ENCODE measurements at places on chromosomes 13 and 19. TPM values are rescaled to one million over a fixed set of nuclear protein-coding genes. Genes with fewer than 3 reads are reported as not detected.

- no peak for DNase-seq
Observed at GRCh38 chr13:82298106-82298505, 1584.2 kb downstream of the SLITRK1 start.

GRCh38 chr19:49333418-49333805 is 1.8 kb upstream of the CD37 start:
- DNase-seq = peak; percentile 27

PAK4 gene
- 16.9 TPM for total RNA-seq

DNA sequence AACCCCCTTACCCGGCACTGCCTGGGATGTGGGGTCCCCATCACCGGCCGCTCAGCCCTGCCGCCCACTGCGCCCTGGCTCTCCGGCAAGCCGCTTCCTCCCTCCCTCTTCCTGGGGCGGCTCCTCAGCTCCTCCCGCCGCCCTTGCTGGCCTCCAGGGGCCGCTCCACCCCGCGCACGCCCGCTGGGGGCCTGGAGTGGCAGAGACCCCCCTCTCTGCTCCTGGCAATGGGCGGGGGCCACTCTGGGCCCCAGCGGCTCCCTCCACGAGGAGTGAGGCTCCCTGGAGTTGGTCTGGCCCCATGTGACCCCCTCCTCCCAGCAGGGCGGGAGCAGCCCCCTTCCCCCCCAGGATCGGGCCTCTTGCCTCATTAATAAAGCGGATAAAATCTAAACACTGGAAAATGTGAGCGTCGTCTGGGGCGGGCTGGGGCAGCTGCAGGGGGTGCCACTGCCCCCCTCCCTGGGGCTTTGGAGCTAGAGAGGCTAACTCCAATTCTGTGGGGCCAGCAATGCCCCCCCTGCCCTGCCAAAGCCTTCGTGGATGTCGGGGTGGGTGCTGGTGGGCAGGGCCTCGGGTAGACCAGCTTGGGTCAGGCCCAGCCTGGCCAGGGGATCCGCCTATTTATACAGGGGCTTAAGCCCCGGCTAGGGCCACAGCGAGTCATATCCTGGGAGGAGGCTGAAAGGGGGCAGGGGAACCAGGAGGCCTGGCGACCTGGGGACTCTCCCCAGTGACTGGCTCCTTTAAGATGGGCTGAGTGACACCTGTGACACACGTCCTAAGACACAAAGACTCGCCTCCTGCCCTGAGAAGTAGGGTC is at the start of gene PTGER1:
Gene PTGER1 (minus strand): TSS at position 104 of the 823 bp plus-strand sequence. CDS start 1,034 bp downstream, outside the sequence.
- peak; percentile 78 for DNase-seq

GRCh38 chr13:50129081-50129705 is 113.9 kb downstream of the KCNRG start:
- peak; percentile 33 for DNase-seq

DNA sequence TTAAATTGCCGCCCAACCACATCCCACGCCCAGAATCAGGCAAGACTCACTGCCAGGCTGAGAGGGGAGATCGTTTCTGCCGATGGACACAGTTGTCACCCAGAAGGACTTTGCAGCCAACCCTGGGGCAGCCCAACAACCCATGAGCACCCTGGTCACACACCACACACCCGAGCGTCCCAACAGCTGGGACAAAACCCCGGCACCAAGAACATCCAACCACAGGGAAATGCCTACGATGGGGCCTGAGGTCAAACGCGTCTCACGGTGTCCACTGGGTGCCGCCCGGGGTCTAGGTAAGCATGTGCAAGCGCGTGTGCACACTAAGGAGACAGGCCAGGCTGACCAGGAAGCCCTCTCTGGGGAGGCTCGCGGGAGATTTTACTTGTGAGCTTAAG is 13.0 kb downstream of the LMNB2 start:
- no peak for DNase-seq

ERFL gene
- total RNA-seq = 0.99 TPM

GRCh38 chr13:30268673-30269072 is 38.7 kb downstream of the KATNAL1 start:
- DNase-seq = no peak

DNA sequence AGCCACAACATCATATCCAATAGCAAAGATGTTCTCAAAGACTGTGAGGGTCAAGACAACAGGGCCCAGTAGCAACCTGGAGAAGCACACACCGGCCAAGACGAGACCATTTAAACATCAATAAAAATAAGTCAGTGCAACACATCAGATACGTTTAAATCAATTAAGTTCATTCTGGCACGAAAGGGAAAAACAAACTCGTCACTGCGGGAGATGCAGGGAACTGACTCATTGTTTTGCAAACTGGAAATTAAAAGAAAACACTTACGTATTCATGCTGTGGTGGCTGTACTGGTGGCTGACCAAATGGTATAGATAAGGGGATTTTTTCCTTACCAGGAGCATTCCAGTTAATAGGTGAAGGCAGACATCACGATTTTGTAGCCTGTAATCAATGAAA is 26.3 kb upstream of the SLC15A1 start:
- DNase-seq = no peak

DNA sequence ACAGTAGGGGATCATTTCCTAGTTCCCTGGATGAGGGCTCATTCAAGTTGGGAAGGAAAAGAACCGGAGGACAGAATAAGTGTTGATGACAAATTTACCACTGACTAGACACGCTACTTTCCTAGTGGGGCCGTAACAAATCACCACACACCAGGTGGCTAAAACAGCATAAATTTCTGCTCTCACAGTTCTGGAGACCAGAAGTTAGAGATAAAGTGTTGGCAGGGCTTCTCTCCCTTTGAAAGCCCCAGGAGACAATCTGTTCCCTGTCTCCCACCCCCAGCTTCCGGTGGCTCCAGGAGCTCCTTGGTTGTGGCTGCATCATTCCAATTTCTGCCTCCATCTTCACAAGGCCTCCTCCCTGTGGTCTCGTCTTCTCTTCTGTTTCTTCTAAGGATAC is 65.4 kb upstream of the ARGLU1 start:
- no peak for DNase-seq

FAAP24 gene
- 10.5 TPM for total RNA-seq

OR7A5 gene
- not detected for total RNA-seq

IGFL1 gene
- total RNA-seq = not detected

NXNL1 gene
- total RNA-seq = not detected

SLC27A5 gene
- total RNA-seq = 14.4 TPM

DZIP1 gene
- total RNA-seq = 0.15 TPM

GRCh38 chr19:13856497-13856896 is 20.4 kb upstream of the NANOS3 start:
- no peak for DNase-seq

GRCh38 chr13:112079696-112080095 is 12.7 kb downstream of the SOX1 start:
- no peak for DNase-seq

LRRC25 gene
- total RNA-seq = not detected

TJP3 gene
- total RNA-seq = 1.6 TPM

ZNF665 gene
- total RNA-seq = 4.3 TPM

PRR19 gene
- 0.43 TPM for total RNA-seq

GRCh38 chr13:98801626-98802418 is 49.4 kb upstream of the SLC15A1 start:
- DNase-seq = no peak

- no peak for DNase-seq
Observed at GRCh38 chr19:53193535-53194222, 521 bp upstream of the ZNF665 start.

DNA sequence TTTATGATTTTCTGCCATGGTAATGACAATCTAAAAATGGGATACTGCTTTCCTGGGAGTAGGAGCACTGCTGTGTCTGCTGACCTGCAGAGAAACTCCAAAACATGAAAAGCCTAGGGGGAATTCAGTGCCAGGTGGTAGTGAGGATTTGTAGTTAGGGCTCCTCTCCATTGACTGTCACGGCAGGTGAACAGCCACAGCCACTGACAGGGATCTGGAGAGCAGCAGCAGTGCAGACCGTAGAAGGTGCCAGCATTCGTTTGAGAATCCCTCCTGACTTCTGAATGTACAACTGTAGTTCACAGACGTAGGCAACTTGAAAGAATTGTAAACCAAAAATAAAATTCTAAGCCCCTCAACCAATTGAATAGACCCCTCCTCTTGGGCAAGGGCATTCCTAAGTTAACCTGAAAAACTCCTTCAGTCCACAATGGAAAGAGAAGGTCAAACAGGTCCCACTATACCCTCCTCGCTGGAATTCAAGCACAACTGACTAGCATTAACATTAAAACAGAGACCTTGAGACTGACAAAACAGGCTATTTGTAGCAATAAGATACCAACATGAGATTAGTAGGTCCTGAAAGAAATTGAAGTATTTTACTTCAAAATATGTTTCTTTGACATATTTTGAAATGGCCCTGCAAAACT is 1328.8 kb downstream of the OLFM4 start:
- DNase-seq = no peak

SNRNP70 gene
- total RNA-seq = 166 TPM

DNA sequence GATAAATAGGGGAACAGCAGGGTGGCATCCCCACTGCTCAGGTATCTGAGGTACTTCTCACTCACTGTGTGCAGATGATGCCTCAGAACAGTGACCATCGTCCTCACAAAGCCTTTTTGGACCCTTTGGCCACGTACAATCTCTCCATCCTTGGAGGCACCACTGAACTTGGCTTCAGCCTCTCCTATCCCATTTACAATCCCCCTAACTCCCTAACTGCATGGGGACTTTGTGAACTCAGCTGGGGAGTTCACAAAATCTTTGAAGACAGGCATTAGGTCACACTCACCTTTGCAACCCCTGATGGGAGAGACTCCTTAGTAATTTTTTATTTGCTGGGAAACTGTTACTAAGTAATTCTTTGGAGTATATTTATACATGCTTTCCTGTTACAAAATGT is 60.8 kb downstream of the TBC1D4 start:
- no peak for DNase-seq

CCDC169 gene
- 0.50 TPM for total RNA-seq

- DNase-seq = no peak
Observed at GRCh38 chr19:37867831-37868230, 38.6 kb downstream of the WDR87 start.

TYROBP gene
- total RNA-seq = not detected

ATXN8OS gene
- total RNA-seq = not detected

DNA sequence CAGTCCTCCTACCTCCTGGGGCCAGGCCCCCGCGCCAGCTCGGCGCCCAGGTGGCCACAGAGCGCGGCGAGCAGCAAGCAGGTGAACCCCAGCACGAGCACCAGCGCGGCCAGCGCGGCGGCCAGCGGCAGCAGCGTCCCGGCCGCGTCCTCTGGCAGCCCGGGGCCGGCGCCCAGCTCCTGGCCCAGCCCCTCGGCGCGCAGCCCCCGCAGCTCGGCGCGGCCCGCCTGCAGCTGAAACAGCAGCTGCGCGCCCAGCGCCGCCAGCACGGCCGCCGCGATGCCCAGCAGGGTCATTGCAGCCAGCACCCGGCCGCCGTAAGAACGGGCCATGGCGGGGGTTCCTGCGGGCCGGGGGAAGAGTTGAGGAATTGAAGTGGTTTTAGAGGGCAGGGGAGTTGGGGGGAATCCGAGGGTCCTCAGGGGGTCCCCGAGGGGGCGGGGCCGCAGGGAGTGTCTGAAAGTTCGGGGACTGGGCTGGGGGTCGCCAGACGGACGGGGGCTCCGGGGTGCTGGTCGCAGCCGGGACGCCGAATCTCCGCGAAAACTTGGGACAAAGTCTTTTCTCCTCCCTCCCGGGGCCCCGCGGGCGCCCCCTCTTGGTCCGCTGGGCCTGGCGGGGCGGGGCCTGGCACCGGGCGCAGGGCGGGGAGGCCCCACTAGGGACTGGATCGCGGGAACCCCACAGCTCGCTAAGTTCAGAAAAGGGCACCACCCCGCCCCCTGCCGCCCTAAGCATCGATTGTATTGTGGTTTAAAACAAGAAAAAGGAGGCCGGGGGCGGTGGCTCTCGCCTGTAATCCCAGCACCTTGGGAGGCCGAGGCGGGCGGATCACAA is at the start of gene TMEM221:
Gene TMEM221 (minus strand): TSS at position 538 of the 837 bp plus-strand sequence. CDS start 206 bp downstream, at position 332.
- peak; percentile 80 for DNase-seq

DNA sequence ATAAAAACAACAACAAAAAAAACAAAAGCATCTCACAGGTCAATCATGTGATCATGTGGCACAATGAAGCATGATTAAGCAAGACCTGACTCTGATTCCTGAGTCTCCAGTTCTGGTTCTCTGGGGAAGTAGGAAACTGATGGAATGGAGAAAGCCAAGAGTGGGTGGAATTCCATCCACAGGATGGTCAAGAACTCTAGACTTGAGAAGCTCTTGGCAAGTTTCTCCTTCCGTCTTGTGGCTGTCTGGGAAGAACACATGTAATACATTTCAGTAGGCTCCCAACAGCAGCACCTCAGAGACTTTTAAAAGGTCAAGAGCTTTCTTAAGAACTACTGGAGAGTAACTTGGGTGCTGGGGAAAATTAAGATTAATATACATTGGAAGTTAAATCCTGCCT is 78.6 kb upstream of the TSHZ3 start:
- DNase-seq = no peak

DNA sequence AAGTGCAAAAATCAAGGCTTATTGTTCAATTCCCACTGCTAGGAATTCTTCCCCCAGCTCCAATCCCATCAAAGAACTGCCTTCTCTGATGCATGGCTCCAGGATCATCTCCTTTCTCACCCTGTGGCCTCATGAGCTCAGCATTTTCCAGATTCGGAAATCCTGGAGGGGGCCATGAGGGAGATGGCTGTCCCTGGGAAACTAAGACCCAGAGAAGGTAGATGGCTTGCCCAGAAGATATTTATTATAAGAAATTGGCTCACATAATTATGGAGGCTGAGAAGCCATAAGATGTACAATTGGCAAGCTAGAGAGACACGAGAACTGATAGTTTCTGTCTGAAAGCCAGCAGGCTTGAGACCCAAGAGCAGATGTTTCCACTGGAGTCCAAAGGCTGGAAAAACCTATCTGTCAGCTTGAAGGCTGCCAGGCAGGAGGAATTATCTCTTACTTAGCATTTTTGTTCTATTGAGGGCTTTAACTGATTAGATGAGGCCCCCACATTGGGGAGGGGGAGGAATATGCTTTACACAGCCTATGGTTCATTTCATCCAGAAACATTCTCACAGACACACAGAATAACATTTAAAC is 58.6 kb downstream of the GADD45B start:
- no peak for DNase-seq

GRCh38 chr19:40104754-40105153 is 14.0 kb upstream of the ZNF780A start:
- DNase-seq = no peak

- peak; percentile 47 for DNase-seq
Observed at GRCh38 chr13:106566641-106567473, 1.1 kb downstream of the ARGLU1 start.

FIZ1 gene
- total RNA-seq = 14.8 TPM

DNA sequence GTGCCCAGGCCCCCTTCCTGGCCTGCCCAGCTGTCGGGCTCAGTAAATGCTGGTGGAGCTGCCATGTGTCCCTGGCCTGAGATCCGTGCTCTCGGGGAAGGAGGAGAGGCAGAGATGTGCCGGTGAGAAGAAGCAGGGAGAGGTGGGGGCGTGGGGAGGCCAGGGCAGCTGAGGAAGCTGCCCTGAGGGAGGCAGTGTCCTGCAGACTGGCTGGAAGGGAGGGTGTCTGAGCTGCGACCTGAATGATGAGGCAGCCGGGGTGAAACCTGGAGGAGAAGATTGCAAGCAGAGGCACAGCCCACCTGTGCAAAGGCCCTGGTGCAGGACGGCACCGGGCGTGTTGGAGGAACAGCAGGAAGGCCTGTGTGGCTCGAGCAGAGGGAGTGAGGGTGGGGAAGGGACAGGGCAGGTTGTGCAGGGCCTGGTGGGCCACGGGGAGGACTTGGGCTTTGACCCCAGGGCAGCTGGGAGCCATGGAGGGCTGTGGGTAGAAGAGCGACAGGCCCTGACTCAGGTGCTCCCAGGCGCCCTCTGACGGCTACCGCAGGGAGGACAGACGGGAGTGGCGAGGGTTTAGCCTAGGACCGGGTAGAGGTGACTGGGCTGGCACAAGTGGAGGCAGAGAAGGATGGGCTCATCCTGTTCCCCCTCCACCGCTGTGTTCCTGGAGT is 14.0 kb upstream of the CELF5 start:
- peak; percentile 83 for DNase-seq

PALM3 gene
- not detected for total RNA-seq
